CD8-positive, alpha-beta T cell (primary cell): ENCODE measurements at places on chromosomes 12 and 14. TPM values are rescaled to one million over a fixed set of nuclear protein-coding genes. Genes with fewer than 3 reads are reported as not detected.

DNA sequence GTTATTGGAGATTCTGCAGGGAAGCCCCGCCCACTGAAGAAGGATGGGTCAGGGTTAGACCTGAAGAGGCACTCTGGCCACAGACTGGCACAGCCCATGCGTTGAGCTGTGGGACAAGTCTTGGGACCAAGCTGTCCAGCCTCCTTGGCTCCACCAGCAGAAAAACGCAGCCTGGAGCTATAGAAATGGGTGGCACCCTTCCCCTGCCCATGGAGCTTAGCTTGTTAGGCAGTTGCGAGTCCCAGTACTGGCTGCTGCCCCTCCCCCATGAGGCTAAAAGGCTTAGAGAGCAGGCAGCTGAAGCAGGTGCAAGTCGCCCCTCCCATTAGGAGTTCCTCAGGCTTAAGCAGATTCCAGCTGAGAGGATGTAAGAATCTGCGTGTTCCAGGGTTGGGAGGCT lies 1124.0 kb upstream of the TMEM132C start:
- DNase-seq: no peak

DNA sequence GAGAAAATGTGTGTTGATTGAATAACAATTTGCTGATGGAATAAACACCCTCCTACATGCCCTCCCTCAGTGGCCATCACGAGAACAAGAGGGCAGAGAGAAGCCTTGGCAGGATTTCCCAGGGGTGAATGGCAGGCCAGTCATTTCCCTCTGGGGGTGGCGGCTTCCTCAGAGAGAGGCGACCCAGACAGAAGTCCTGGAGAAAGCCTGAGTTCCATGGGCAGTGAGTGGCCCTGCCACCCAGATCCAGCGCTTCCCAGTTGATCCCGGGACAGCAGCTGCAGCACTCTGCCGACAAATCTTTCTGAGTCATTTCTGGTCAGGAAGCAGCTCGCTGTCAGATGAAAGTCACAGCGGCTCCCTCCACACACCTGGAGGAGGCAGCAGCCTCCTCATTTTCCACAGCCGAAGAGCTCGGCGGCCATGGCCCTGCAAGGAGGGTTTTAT lies 123.0 kb downstream of the SCARB1 start:
- no peak for DNase-seq

LTBP2 gene
- total RNA-seq: 0.44 TPM

CFAP251 gene
- 0.68 TPM for total RNA-seq

ABCB9 gene
- 3.5 TPM for total RNA-seq

IL25 gene
- not detected for total RNA-seq

GRCh38 chr12:108103087-108103486 lies 26.0 kb upstream of the WSCD2 start:
- DNase-seq: no peak

DNA sequence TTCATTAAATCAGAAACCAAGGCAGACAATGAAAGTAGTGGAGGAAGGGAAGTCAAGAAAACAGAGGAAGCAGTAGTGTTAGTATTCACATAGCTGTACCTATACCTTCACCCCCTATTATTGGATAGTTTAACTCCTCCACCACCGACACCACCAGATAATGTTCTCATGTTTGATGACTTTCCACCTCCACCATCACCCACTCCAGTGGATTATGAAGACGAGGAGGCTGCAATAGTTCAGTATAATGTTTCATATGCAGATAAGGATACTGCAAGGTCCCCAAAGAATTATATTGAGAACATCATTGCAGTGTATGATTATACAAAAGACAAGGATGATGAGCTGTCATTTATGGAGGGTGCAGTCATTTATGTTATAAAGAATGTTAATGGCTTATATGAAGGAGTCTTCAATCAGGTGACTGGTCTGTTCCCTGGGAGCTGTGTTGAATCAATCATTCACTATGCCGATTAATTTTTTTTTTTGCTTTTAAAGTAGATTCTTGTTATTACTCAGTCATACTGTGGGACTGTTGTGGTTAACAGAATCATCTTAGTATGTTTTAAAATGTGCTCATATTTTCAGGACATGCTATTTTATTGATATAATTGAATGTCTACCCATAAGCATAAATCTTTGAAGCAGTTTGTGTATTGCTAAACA lies 32.2 kb upstream of the KTN1 start:
- no peak for DNase-seq

OTX2 gene
- total RNA-seq: not detected

CLEC4A gene
- 0.75 TPM for total RNA-seq

JPH4 gene
- total RNA-seq: not detected

CMA1 gene
- total RNA-seq: not detected

TAC3 gene
- not detected for total RNA-seq

DNA sequence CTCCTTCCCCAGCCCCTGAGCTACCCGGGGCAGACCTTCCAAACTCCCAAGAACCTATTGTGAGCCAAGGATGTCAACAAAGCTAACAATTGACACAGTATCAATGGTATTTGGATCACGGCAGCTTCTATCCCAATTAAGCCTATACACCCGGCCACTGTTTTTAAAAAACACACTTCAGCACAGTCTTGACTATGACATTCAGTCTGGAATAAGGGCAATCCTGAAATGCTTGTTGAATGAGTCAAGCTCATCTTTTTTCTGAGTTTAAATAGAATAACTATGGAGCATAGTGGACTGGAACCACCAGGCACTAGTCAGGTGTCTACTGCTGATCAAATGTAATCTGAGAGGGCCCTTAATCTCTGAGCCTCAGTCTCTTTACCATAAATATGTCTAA lies 5.7 kb downstream of the DENND5B start:
- DNase-seq: no peak

- no peak for DNase-seq
Observed at GRCh38 chr12:86729739-86730138, 473.5 kb upstream of the MGAT4C start.

- DNase-seq: no peak
Observed at GRCh38 chr14:104975481-104976197, 2.5 kb downstream of the AHNAK2 start.

GRCh38 chr14:100045642-100046344 lies 19.4 kb upstream of the EVL start:
- DNase-seq: no peak

DNA sequence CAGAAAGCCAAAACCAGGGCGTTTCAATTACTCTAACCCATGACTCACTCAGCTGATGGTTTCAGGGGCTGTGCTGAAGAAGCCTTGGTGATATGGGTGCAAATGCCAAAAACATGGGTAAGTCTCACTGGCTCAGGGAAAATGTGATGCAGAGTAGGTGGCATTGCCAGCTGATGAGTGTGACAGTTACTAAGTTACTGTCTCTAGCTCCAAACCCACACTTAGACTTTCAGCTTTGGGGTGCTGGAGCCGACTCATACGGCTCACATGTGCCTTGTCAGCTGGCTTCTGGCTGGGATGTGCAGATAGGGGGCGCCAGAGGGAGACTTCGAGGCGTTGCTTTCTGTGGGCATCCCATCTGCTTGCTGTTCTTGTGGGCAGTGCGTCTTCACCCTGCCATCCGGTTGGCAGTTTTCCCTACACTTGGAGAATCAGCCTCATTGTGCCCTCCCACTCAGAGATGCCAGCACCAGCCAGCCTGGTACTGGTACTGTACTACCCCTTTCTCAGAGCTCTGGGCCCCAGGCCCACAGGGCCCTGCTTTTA lies 11.1 kb upstream of the KRT7 start:
- peak; percentile 54 for DNase-seq

PMEL gene
- not detected for total RNA-seq

GRCh38 chr12:70177631-70178030 lies 65.6 kb upstream of the CNOT2 start:
- no peak for DNase-seq

KRT2 gene
- 1.4 TPM for total RNA-seq

GRCh38 chr12:92597997-92598396 lies 104.8 kb upstream of the PLEKHG7 start:
- DNase-seq: no peak

- DNase-seq: no peak
Observed at GRCh38 chr14:43356382-43356781, 1150.7 kb downstream of the FSCB start.

DNA sequence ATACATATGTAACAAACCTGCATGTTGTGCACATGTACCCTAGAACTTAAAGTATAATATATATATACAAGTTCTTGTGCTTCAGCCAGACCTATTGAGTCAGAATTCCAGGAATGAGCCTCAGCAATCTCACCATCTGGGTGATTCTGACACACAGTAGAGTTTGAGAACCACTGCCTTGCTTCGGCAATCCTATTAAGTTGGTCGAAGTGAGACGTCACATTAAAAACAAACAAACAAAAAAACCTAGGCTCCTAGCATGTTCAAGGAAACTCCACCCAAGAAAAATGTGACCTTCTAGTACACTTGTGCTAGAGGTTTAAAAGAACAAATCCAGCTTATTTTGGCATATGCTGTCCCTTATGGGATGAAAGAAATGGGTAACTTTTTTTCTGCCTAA lies 115.8 kb downstream of the SINHCAF start:
- no peak for DNase-seq

GRCh38 chr12:52230364-52231281 lies 2.4 kb upstream of the KRT7 start:
- no peak for DNase-seq

DNA sequence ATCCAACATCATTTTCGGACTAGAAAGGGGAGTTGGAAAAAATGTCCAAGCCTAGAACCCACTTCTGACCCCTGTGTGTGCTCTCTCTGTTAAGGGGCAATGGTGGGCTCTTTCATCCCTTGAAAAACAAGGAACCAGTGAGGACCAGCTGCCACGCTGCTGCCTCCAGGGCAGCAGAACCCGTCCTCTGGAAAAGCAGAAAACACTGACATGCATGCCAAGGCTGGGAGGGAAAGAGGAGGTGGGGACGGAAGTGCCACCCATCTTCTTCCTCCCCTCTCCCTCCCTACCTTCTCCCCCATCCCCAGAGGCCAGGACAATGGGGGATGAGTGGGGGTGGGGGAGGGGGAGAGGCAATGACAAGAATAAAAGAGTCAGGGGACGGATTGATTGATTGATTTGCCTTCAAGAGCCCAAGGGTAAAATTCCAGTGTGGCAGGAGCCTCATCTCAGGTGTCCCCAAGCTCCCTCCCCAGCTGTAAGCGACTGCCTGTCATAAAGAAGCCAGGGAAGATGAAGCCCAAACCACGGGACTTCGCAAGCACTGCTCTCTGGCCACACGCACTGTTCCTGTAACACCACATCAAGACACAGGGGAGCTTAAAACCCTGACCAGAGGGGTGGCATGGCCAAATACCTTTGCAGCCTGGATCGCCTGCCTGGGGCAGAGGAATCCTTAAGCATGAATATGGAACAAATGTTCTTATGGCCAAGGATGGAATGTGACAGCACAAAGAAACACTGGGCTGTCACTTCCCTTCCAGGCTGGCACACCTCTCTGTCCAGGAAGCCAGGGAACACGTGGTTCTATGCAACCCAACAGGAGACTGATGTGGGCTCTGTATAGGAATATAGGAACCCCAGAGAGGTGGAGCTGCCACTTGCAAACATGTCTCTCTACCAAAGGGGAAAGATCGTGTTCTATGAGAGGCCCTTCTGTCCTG lies 38.9 kb upstream of the BDKRB2 start:
- DNase-seq: no peak

DNA sequence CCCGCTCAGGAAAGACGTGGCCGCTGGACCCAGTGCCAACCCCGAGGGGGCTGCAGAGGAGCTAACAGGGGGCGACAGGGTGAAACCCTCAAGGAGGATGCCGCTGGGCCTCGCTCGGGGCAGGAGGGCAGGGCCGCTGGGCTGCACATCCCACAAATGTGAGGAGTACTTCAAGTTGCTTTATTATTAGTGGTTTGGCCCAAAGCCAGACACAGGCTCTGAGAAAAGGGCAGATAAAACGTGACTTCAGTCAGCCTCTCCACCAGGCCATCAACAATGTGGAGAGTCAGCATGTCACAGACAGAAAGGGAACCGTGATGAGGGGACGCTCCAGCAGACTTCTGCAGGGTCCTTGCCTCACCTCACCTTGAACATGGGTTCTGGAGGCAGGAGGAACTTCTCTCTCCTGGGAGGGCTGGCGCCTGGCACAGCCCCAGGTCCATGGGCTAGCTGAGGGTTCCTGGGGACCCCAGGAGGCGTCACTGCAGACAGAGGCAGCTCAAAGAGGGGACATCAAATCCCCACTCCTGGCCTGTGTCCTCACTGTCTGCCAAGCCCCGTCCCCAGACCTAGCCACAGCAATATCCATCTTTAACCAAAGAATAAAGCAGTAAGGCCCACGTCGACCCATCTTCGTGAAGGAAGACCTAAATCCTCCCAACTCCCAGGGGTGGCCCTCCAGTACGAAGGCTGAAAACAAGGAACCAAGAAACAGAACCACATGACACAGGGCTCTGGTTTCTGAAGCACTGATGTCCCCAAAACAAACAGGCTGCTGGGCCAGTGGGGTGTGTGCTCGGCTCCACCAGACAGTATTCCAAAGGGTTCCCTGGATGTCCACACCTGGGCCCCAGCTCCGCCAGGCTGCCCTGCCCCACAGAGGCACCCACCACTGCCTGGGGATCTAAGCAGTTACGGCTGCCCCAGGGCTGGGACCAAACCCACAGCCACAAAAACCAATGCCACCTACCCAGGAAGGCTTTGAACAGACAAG lies 35.1 kb downstream of the CCDC85C start:
- DNase-seq: no peak

TMCC3 gene
- total RNA-seq: 2.4 TPM

DNA sequence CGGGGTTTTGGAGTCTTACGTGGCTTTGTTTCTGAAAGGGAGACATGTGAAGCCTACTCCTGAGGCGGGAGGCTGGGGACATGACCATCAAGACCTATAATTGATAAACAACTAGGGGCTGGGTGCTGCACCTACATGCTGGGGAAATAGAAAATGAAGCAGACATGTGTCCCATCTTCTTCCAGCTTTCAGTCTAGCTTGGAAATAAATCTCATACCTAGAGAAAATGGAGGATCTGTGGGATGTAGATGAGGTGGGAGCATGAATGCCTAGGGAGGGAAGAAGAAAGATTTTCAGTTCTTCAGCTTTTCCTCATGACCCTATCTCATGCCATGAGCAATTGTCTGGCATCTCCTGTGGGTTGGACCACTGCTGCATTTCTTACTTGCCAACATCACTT lies 22.1 kb downstream of the EMP1 start:
- DNase-seq: no peak

AKAP6 gene
- 2.4 TPM for total RNA-seq

GRCh38 chr12:66188584-66189485 lies at the start of gene IRAK3:
TSS of gene IRAK3 (plus strand) at chr12:66189214. CDS start at chr12:66189300, 86 bp downstream.
- DNase-seq: peak; percentile 5

- DNase-seq: no peak
Observed at GRCh38 chr14:101230851-101231550, 327.5 kb upstream of the RTL1 start.

DNA sequence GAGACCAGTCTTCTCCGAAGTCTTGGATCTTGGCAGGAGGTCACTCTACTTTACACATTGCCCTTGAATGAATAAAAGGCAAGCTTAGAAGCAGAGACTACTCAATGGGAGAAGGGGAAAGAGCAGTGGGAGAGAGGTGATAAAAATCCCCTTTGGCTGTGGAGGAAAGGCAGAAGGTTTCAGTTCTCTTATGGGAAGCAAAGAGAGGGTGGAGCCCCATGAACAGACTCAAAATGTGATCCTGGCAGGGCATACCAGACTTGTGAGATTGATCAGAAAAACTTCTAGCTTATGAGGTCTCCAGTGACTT lies 49.6 kb upstream of the HECTD1 start:
- no peak for DNase-seq

- DNase-seq: peak; percentile 13
Observed at GRCh38 chr12:51678086-51678724, 87.2 kb downstream of the SCN8A start.
